ENCODE measurements at places on chromosomes 2 and 18. TPM values are rescaled to one million over a fixed set of nuclear protein-coding genes. Genes with fewer than 3 reads are reported as not detected.

ANKRD62 gene
- not detected for total RNA-seq

OXER1 gene
- total RNA-seq, result not detected

IL36B gene
- total RNA-seq, result not detected

SRD5A2 gene
- not detected for total RNA-seq

ALLC gene
- total RNA-seq, result not detected

SERPINB11 gene
- total RNA-seq, result not detected

FIGN gene
- total RNA-seq, result not detected

CCL20 gene
- not detected for total RNA-seq

HOXD8 gene
- total RNA-seq, result not detected

SLC4A5 gene
- total RNA-seq, result 4.6 TPM

All from activated naive CD4-positive, alpha-beta T cell treated with anti-CD3 and anti-CD28 coated beads, Interleukin-2, amount 10 ng/mL, durations not matched to agents 5 hours and 36 hours (primary cell).